ENCODE measurements at places on chromosomes 12 and 14. TPM values are rescaled to one million over a fixed set of nuclear protein-coding genes. Genes with fewer than 3 reads are reported as not detected.

The VRTN gene
- not detected for total RNA-seq

The SCNN1A gene
- under 0.01 TPM for total RNA-seq

The ACSM4 gene
- not detected for total RNA-seq

The CACNA1C gene
- 3.1 TPM for total RNA-seq

The DGKA gene
- total RNA-seq: 32.7 TPM

The TMEM229B gene
- 0.33 TPM for total RNA-seq

The NPFF gene
- total RNA-seq: not detected

The RFX4 gene
- not detected for total RNA-seq

The TIGAR gene
- total RNA-seq: 10.4 TPM

The KLRG1 gene
- 0.22 TPM for total RNA-seq

The SLC25A29 gene
- 10.0 TPM for total RNA-seq

The PPTC7 gene
- 12.4 TPM for total RNA-seq

The FNTB gene
- 11.1 TPM for total RNA-seq

The SPX gene
- total RNA-seq: 0.77 TPM

The SERPINA9 gene
- total RNA-seq: not detected

The ZNF219 gene
- total RNA-seq: 2.2 TPM

The WNK1 gene
- total RNA-seq: 79.2 TPM

The CLEC7A gene
- not detected for total RNA-seq

The ADAMTS20 gene
- not detected for total RNA-seq

The EPS8 gene
- total RNA-seq: 156 TPM

The RAPGEF3 gene
- total RNA-seq: 6.1 TPM

The DEGS2 gene
- not detected for total RNA-seq

The LRRK2 gene
- total RNA-seq: 9.6 TPM

The DDX23 gene
- total RNA-seq: 78.2 TPM

The KLRD1 gene
- total RNA-seq: not detected

The MYH6 gene
- total RNA-seq: not detected

The ERG28 gene
- 10.0 TPM for total RNA-seq

The C12orf50 gene
- not detected for total RNA-seq

The STON2 gene
- total RNA-seq: 0.87 TPM

The SLC6A13 gene
- total RNA-seq: not detected

The GYS2 gene
- not detected for total RNA-seq
